ENCODE measurements at places on chromosomes 2 and 18.
A peak's percentile ranks its signal among the peaks of the same experiment; 100 is the strongest.

DNA sequence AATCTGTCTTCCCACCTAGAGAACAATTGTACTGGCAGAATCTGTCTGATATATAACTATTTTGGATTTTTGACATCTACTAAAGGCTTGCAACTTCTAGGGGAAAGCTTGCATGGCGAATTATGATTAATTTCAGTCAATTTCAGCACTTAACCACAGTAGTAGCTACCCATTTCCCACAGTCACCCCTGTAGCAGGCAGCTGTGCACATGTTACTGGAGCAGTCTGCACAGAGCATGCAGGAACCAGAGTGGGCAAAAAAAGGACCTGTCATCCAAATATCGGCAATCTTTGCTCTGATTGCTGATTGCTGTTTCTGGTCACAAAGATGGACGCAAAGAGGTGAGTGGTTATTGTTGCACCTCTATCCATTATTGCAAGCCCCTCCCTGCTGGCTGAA is 473.3 kb downstream of the SPAG16 start:
- DNase-seq, result no peak

- no peak for DNase-seq
These were observed 4.7 kb upstream of the HOXD10 start for GRCh38 chr2:176111846-176112374.

GRCh38 chr18:50127516-50128210 is 67.3 kb downstream of the MYO5B start:
- DNase-seq, result no peak

- DNase-seq, result peak; percentile 85
These were observed 542 bp upstream of the PRKCE start for GRCh38 chr2:45650851-45651414.

GRCh38 chr2:161995553-161996016 is 78.4 kb downstream of the DPP4 start:
- no peak for DNase-seq

GRCh38 chr2:24724111-24724775 is 68.9 kb downstream of the PTRHD1 start:
- no peak for DNase-seq

DNA sequence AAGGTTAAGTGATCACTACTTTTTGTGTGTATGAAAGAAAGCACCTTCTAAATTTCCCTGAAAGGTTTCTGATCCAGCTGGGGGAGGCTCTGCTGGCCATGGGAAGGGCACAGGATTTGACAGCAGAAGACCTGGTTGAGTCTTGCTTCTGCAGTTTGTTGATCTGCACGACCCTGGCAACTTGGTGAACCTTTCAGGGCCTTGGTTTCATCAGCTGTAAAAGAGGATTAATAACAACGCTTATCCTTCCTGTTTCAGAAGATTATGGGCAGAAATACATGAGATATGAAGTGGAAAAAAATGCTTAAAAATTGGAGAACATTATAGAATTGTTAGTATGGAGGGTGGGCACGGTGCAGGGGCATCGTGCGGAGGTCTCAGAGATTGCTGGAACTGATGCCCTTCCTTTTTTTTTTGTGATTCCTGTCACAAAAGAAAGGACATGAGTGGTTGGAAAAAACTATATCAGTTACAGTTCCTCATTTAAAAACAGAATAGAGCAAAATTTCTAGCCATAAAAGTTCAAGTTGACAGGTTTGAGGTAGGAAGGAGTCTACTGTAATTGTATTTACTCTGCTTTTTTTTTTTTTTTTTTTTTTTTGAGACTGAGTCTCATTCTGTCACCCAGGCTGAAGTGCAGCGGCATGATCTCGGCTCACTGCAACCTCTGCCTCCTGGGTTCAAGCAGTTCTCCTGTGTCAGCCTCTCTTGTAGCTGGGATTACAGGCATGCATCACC is 47.4 kb downstream of the MFSD6 start:
- DNase-seq, result no peak

GRCh38 chr2:21057097-21057496 is 13.2 kb upstream of the APOB start:
- no peak for DNase-seq

DNA sequence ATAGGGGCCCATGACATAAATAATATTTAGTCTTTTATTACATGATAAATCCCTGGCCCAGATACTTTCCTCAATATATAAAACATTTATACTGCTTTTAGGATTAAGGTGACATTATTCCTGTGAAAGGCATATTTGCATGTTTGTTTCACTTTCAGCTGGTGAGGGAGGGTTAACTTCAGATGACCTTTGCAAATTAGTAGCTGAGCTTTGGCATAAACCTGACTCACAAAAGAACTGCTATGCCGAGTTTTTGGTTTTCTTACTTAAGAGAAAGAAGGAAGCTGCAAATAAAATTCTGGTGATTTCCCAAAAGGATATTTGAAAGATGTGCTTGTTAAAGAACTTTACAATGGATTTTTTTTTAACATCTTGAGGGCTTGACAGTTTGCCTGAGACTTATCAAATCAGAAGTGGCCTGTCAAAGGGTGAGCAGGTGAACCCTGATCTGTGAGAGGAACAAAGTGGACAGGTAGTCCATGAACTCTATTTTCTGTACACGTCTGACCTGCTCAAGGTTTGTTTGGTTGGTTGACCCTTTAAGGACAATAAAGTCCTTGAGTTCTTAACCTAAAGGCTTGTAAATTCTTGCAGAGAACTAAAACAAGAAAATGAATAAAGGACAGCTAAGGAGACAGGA is 93.5 kb downstream of the FAM124B start:
- DNase-seq, result no peak

GRCh38 chr2:106306387-106306786 is 112.3 kb upstream of the UXS1 start:
- DNase-seq, result no peak

GRCh38 chr18:31185186-31185950 is 22.7 kb upstream of the DSC1 start:
- no peak for DNase-seq

GRCh38 chr2:42906557-42907411 is 114.4 kb upstream of the HAAO start:
- DNase-seq, result no peak

GRCh38 chr2:211181626-211182025 is 625.2 kb downstream of the CPS1 start:
- DNase-seq, result no peak

- no peak for DNase-seq
These were observed 51.5 kb downstream of the TMEM18 start for GRCh38 chr2:625415-626333.

- DNase-seq, result no peak
These were observed 1.4 kb downstream of the WNT6 start for GRCh38 chr2:218860950-218861381.

DNA sequence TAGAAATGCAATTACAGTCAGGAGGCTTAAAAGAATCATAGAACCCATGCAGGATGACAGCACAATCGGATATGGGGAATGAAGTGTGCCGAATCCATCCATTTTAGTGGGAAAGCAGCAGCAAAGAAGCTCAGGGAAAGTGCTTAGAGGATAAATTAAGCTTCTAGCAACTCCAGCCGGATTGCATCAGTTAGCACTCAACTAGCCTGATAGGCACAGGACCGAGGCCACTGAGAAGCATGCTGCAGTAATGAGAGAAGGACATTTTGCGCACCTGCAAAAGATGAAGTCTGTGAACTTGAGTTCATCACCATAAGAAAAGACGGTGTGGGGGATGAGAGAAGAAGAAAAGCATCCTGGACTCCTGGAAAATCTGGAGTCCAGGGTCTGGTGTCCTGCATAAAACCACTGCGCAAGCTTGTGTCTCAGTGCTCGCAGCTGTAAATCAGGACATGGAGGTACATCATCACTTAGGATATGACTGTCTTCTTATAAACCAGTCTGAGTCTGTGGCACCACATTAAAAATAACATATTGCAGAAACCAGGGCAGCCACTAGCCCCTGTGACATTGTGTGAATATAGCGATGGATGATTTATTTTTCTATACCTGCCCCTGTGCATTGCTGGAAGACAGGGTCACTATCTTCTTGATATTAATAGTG is 665.5 kb upstream of the SOX11 start:
- no peak for DNase-seq

- no peak for DNase-seq
These were observed 14.6 kb upstream of the ACOXL start for GRCh38 chr2:110717734-110718133.

- DNase-seq, result no peak
These were observed 111.3 kb downstream of the EML6 start for GRCh38 chr2:54834721-54835120.

GRCh38 chr18:74412116-74412880 is 44.8 kb downstream of the DIPK1C start:
- no peak for DNase-seq

GRCh38 chr2:33205693-33206434 is 259.1 kb downstream of the LTBP1 start:
- DNase-seq, result no peak

DNA sequence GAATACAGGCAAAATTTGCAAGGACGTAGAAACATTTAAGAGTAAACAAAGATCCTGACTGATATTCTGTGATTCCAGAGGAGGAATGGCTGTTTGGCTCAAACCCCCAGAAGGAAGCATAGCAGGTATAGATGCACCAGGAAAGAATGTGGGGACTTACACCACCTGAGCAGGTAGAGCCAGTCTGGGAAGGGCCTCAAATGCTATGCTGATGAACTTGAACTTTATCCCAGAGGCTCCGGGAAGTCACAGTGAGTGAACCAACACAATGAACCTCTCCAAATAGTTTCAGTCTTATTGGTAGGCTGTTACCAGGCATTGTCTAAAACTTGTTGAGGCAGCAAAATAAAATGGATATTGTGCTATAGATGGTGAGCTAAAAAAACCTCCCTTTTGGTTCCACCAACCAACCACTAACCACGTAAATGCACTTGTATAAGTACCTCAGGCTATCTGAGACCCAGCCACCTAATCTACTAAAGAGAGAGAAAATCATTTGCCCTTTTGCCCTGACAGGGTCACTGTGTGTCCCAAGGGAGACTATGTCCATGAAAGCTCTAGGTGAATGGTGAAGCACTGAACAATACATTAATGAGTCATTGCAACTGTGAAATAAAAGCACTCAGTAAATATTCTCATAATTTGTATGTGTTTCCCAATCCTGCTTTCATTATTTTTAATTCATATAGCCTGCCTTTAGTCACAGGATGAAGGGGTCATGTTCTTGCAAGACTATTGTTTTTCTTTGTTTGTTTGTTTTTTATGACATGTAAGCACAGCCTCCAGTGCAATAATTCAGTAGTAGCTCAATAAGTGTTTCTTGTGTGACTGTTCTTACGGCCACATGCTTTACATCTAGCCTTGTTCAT is 911.6 kb downstream of the EPHA4 start:
- DNase-seq, result no peak

- no peak for DNase-seq
These were observed 16.2 kb downstream of the SS18 start for GRCh38 chr18:26074246-26074645.

- DNase-seq, result no peak
These were observed 159.7 kb upstream of the AGAP1 start for GRCh38 chr2:235334179-235334578.

- DNase-seq, result no peak
These were observed 144.3 kb downstream of the ATAD2B start for GRCh38 chr2:23782646-23783045.

GRCh38 chr2:28434600-28434989 is 41.9 kb downstream of the FOSL2 start:
- DNase-seq, result no peak

DNA sequence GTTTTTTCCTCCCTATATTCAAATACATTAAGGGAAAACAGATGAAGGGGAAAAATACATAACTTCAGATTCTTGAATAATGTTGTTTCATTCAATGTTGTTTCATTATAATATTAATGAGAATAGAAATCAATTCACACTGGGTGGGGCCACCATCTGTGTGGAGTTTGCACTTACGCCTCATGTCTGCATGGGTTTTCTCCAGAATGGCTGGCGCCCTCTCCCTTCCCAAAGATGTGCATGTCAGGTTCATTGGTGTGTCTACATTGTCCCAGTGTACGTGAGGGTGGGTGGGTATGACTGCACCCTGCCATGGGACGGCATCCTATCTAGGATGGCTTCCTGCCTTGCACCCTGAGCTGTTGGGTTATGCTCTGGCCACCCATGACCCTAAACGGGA is 51.7 kb downstream of the COBLL1 start:
- no peak for DNase-seq

- DNase-seq, result no peak
These were observed 6.2 kb downstream of the ADAM17 start for GRCh38 chr2:9549420-9549819.

DNA sequence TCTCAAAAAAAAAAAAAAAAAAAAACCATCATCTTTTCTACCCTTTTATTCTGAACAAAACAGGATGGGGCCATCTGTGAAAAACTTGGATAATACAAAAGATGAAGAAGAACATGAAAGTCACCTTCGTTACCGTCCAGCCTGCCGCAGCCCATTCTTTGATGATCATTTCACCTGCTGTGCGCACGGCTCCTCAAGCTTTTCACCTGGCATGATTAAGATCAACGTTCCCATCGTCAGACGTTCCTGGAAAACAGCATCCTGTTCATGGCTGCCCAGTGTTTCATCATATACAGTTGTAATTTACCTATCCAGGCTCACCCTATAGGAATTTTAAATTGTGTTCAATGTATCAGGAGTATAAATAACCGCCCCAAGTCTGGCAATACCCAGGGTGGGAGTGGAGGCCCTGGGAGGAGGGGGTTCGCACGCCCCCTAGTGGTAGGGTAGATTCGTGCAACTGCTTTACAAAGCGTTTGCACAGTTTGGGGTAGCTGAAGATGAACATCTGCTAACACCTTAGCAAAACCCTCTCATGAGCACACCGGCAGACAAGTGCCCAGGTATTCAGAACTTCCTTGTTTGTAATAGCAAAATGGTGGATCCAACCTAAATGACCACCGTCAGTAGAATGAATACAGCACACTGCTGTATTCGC is 49.0 kb upstream of the GLI2 start:
- DNase-seq, result no peak
